Hypothalamus (tissue), 51 donors: ENCODE measurements at places on chromosomes 11 and 22.

- DNase-seq: no peak
Observed at GRCh38 chr11:12792590-12792989, 118.4 kb downstream of the TEAD1 start.

- no peak for DNase-seq
Observed at GRCh38 chr22:46088541-46089311, 61.6 kb upstream of the PPARA start.

DNA sequence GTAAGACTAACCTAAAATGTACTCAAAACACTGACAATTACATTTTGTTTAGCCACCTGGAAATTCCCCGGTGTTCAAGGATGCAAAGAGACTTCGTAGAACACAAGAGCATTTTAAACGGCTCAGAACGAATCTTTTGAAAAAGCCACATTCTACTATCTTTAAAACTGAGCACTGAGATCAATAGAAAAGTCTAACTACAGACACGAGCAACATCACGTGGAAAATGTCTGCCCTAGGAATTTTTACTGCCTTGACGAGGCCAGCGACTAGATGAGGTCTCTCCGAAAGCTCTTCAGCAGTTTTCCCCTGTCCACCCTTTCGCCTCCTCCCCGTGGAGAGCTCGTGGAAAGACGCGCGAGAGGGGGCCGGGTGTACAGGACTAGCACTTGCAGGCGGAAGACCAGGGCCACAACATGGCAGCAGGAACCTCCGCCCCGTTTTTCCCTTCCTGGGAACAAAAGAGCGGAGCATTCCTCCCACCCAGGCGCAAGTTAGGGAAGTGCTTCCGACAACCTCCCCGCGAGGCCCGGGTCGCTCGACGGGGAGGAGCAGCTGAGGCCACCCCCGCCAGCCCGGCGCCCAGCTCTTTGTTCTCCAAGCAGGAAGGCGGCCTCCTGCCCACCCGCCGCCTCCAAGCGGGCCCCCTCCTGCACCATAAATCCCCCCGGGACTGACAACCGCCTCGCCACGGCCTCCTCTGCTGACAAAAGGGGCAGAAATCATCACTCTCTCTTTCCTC is 1.1 kb downstream of the EIF4G2 start:
- DNase-seq: peak; percentile 46

- no peak for DNase-seq
Observed at GRCh38 chr11:45303316-45303715, 17.2 kb upstream of the SYT13 start.

- DNase-seq: no peak
Observed at GRCh38 chr22:19612866-19613572, 88.8 kb upstream of the CLDN5 start.

- no peak for DNase-seq
Observed at GRCh38 chr11:75539459-75540334, 14.0 kb upstream of the GDPD5 start.

DNA sequence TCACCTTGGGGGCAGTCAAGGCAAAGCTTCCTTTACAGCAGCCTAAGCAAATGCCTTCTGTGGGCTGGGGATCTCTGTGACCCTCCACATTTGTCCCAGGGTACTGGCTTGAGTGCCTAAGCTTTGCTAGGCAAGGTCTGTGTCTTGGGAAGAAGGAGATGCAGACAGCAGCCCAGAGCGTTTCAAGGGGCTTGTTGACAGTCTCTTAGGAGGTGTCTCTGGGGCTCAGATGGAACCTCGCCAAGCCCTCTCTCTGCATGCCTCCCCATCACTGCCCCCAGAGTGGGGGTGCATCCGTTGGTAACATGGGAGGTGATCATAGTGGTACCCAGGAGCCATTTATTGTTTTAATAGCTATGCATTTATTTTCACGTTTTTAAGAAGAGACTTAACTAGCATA is 29.1 kb upstream of the TMPRSS4 start:
- DNase-seq: no peak

DNA sequence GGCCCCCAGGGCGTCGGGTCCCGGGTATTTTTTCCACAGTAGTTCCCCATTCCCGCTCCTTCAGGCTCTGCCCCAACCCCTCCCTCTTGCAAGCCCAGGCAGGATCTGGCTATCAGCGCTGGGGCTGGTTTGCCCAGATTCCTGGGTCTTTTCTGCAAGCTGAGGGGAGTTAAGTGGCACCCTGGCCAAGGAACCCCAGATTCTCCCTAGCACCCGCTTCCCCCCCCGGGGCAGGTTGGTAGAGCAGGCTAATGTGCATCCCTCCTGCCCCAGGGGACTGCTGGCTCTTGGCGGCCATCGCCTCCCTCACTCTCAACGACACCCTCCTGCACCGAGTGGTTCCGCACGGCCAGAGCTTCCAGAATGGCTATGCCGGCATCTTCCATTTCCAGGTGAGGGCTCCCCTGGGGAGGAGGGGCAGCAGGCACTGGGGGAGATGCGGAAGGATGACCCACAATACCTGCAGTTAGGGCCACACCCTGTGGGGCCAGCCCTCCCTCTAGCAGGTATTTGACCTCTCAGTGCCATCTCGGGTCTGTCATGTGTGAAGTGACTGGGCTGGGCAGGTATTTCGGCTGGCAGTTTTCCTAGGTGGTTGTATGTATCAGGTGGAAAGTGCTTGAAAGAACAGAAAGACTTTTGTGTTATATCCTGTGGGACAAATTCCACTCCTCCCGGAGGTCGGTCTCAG is 1.6 kb downstream of the CAPN1 start:
- DNase-seq: no peak

DNA sequence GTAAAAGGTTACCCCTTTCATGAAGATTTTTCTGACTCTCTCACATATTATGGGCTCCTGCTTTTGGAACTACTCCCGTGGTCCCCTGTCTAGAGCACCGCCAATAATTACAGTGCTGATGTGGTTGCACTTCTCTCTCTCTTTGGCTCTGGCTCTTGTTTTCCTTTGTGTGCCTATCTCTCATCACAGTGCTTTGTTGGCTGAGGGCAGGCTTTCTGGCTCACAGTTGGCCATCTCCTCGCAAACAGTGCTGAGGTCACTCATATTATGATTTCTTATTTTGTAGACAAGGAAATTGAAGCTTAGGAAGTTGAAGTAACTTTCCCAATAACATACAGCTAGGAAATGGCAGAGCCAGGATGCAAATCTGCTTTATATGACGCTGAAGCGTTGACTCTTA is 192.5 kb downstream of the DDX10 start:
- no peak for DNase-seq

DNA sequence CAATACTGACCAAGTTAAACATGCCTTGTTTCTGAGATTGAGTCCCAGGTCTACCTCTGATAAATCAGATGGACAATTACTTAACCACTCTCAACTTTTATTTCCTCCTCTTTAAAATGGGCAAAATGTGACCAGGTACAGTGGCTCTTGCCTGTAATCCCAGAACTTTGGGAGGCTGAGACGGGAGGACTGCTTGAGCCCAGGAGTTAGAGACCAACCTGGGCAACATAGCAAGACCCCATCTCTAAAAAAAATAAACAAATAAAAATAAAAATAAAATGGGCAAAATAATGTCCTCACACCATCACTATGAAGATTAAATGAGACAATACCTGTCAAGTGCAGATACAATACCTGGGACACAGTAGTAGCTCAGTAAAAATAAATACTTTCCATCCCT is 33.0 kb downstream of the FZD4 start:
- DNase-seq: no peak

DNA sequence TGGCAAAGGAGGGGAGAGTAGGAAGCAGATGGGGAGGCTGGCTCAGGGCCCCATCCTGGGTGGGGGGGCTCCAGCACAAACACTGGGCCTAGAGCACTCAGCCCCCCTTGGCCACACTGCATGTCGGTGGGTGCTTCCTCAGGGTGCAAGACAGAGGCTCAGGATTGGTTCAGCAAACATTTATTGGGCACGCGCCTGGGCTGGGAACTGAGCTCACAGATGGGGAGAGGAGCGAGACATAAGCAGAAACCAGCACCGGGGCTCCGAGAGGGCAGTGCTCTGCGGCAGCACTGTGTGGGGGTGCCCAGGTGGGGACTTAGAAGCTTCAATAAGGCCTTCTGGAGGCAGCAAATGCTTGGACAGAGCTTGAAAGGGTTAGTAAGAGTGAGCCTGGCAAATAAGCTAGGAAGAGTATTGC is 12.1 kb upstream of the EHD1 start:
- DNase-seq: no peak

DNA sequence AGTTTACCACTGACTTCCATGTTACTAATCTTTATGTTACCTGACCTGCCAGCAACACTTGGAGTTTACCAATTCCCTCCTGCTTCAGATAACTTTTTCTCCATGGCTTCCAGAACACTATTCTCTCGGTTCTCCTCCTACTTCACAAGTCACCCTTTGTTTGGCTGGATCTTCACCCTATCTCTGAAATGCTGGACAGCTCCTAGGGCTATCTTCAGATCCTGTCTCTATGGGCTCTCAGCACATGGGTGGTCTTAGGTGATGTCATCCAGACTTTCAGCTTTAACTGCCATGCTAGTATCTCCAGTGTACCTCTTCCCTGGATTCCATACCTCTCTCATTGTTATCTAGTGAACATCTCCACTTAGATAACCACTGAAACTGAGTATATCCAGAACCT is 12.2 kb upstream of the VWCE start:
- DNase-seq: no peak

DNA sequence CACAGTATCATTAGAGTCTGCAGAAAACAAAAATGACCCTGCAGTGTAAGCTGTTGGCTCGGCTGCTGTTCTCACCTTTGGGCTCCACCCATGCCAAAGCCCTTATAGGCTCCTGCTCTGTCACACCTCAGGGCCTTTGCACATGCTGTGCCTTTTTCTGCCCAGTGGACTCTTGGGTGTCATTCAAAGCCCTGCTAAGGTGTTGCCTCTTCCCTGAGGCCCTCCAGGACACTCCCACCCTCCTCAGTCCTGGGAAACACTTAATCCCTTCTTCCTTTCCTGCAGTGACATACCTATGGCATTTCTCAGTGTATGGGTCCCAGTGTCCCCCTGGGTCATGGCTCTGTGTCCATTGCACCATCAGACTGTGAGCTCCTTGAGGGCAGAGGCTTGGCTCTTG is 29.1 kb upstream of the CACNG2 start:
- no peak for DNase-seq

GRCh38 chr22:19120829-19121630 is 1.2 kb downstream of the DGCR2 start:
- no peak for DNase-seq

DNA sequence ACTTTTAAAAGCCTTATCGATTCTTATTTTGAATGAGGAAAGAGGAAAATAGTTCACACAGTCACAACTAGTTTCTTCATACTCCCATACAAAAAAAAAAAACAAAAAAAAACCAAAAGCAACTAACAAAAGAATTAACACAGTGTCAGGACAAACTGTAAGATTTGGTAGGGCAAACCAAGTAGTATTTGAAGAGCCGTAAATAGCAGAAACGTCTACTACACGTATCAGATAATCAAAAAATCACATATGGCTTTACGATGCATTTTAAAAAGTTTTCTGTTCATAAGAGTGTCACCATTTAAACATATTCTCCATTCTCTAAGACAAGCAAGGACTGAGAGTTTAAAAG is 2.3 kb downstream of the PICALM start:
- DNase-seq: no peak
